Thoracic aorta (tissue), 2 donors: ENCODE measurements at places on chromosomes 13 and 19.

DNA sequence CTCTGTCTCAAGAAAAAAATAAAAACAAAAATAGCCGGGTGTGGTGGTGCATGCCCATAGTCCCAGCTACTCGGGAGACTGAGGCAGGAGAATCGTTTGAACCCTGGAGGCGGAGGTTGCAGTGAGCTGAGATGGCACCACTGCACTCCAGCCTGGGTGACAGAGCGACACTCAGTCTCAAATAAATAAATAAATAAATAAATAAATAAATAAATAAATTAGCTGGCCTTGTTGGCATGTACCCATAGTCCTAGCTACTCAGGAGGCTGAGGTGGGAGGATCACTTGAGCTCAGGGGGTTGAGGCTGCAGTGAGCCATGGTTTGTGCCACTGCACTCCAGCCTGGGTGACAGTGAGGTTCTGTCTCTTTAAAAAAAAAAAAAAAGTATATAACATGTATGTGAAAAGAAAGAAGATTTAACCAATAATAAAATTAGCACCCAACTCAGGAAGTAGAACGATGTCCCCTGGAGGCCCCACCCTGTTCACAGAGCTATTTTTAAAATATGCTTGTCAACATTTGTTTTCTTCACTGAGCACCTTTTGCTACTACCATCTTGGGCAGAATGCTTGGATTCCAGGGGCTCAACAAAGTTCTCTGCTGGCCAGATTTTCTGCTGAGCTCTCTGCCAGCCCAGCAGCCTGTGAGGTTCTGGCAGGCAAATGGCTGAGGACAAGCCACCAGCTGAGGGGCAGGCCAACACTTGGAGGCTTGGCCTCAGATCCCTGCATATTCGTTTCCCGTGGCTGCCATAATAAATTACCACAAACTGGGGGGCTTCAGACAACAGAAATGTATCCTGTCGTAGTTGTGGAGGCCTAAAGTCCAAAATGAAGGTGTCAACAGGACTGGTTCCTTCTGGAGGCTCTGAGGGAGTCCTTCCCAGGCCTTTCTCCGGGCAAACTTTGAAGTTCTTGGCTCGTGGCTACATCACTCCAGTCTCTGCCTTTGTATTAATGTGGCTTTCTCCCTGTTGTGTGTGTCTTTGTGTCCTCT is 5.2 kb downstream of the SLC25A42 start:
- no peak for DNase-seq

GRCh38 chr13:50726164-50726563 is 117.3 kb downstream of the DLEU7 start:
- no peak for DNase-seq

- no peak for DNase-seq
These were observed 1586.1 kb downstream of the OLFM4 start for GRCh38 chr13:54614726-54615125.

GRCh38 chr19:56252699-56253422 is 19.7 kb upstream of the EDDM13 start:
- DNase-seq, result no peak

DNA sequence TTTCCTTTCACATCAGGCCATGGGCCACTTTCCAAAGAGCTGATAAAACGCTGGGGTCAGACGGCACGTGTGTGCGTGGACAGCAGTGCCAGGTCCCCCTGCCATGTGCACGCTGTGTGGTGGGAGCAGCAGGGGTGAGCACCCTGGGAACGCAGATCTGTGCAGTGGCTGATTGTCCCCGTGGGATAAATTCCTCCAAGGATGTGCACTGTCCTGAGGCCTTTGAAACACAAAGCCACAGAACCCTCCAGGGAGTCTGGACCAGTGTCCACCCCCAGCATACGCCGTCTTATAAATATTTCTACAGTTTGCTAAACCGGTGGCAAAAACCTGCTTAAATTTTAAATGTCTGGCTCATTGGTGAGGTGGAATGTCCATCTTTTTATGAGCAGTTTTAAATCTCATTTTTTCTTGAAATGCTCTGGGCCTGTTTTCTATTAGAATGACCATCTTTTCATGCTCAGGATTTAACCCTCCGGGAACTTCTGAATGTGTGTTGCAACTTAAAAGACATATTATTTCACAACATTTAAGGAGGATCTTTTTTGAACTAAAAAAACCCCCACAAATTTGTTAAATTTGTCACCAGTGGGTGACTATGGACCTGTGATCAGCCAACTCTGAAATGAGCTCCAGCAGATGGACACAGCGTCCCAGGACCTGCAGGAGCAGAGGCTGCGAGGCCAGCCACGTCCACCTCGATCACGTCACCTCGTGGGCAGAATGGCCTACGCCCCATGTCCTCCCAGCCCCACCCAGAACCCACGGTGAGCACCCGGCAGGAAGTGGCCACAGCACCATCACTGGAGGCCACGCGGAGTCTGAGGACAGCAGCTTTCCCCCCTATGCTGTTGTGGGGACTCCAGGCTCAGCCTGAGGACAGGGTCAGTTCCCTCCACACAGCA is 68.6 kb downstream of the RASA3 start:
- peak; percentile 51 for DNase-seq

GRCh38 chr19:55172741-55173140 is 6.3 kb upstream of the DNAAF3 start:
- no peak for DNase-seq
